ENCODE measurements at places on chromosomes 3 and 15.

- peak; percentile 61 for DNase-seq
Measured at GRCh38 chr3:123347205-123347604, 101.7 kb downstream of the ADCY5 start.

- DNase-seq: no peak
Measured at GRCh38 chr15:75073197-75073596, 49.8 kb downstream of the PPCDC start.

DNA sequence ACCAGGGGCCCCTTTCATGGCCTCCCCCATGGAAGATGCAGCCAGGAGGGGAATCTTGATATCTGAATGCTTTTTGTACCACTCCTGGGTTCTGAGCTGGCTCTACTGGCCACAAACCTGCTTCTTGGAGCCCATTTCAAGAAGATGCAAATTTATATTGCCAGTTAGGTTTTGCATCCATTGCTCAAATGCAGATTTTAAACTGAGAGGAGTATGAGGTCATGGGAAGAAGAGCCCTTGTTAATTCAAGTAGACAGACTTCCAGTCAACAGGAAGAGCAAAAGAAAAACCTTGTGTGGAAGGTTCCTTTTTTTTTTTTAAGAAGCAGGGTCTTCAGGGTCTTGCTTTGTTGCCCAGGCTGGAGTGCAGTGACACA, 133.5 kb downstream of the PDZRN3 start:
- DNase-seq: no peak

GRCh38 chr3:73207946-73208440, 146.5 kb downstream of the EBLN2 start:
- DNase-seq: no peak

DNA sequence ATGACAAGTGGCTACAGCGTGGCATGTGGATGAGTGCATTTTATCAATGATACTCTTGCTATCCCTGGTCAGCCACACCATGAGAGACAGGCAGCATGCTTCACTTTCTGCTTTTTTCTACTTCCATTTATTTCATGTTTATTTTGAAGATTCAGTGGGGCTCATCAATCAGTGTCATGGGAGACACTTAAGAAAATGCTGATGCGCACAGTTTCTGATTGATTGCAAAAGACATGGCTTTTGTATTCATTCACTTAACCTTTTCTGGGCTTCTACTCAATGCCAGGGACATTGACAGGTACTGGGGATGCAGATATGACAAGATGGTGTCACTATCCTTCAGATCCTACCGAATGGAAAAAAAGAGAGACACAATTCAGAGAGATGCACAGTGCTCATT, 50.9 kb upstream of the CFAP161 start:
- no peak for DNase-seq

DNA sequence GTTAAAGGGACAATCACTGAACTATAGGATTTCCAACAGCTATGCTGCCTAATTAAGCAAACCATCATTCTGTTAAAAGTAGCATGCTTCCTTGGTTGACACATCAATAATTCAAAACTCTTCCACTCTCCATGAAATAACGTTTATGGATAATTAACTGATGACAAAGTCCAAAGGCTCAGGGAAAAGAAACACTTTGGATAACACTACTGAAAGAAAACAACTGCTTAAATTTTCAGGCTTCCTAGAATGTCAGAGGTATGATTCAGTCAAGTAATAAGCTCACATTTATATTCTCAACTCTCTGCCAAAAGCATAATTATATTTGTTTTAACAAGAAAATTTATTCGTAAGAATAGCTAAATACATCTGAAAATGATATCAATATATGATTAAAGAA, 49.6 kb downstream of the WDR72 start:
- no peak for DNase-seq

DNA sequence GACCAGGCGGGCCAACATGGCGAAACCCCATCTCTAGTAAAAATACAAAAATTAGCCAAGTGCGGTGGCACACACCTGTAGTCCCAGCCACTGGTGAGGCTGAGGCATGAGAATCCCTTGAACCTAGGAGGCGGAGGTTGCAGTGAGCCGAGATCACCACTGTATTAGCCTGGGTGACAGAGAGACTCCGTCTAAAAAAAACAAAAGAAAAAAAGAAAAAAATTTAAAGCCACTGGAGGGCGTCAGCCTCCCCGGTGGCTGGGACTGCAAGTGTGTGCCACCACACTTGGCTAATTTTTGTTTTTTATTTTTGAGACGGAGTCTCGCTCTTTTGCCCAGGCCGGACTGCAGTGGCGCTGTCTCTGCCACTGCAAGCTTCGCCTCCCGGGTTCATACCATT, 7.9 kb downstream of the RTF1 start:
- no peak for DNase-seq

- DNase-seq: no peak
Measured at GRCh38 chr3:72318504-72319193, 529.6 kb downstream of the SHQ1 start.

GRCh38 chr3:112136046-112136445, 3.0 kb upstream of the GCSAM start:
- DNase-seq: no peak

- DNase-seq: no peak
Measured at GRCh38 chr15:68609629-68610028, 30.8 kb downstream of the CORO2B start.

- no peak for DNase-seq
Measured at GRCh38 chr3:152069871-152070270, 196.4 kb downstream of the SUCNR1 start.

GRCh38 chr3:46866720-46867549, 3.7 kb upstream of the MYL3 start:
- peak; percentile 26 for DNase-seq

DNA sequence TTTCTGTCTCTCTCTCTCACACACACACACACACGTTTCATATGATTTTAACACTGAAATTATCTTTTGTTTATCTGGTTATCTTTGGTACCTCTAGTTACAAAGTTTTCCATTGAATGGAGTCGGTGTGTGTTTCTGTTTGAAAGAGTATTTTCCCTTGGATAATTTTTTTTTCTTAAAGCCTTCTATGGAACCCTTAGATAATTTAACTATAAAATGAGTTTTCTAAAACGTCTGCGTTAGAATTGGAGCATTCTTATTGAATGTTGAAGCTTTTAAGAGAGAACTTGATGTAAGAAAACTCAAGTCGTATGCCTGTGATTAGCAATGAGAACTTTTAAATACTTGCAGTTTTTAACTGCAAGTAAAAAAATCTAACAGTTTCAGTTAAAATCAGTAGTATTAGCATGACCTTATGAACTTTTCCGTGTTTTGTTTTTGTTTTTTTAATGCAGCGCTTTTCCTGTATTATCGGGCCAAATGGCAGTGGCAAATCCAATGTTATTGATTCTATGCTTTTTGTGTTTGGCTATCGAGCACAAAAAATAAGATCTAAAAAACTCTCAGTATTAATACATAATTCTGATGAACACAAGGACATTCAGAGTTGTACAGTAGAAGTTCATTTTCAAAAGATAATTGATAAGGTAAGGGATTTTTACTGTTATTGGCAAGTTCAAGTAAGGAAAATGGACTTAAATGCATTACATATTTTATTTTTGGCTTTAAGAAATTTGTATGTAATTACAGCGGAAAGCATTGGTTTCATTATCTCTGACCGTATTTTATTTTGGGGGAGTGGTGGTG, 3.0 kb downstream of the SMC4 start:
- no peak for DNase-seq

GRCh38 chr3:49471856-49472495, 1.9 kb downstream of the DAG1 start:
- DNase-seq: no peak

GRCh38 chr15:85479071-85479647, 98.8 kb downstream of the AKAP13 start:
- peak; percentile 33 for DNase-seq
